Activated naive CD8-positive, alpha-beta T cell treated with anti-CD3 and anti-CD28 coated beads, Interleukin-2, amount 50 U/mL, for 24 hours (primary cell): ENCODE measurements at places on chromosomes 12 and 14.

DNA sequence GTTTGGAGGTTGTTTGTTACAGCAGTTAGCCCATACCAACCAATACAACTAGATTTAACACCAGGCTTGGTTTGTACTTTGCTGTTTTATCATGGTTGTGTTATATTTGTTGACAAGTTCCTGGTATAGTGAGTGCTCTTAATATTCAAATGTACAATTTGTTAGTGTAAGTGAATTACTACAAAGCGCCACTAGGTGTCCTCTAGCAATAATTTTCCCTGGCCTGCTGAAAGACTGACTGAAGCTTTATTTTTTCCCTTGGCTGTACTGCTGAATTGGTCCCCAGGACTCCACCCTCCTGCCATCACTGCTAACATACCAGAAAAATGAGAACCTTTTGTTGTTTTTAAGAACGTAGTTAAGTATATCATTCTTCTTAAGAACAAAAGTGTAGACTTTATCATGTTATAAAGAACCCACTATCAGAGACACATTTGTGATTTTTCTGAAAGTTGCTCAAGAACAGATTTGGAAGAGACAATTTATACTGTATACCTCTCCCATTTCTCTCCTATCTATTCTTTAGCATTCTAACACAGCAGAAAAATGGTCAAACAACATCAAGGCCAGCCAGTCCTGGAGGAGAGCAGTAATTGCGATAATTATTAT, 75.3 kb upstream of the FAR2 start:
- H3K27me3 ChIP-seq, result peaks cover 7% of the 10 kb centered on the region
- H3K27ac ChIP-seq, result no peak overlapping the region
- no peak overlapping the region for H3K4me3 ChIP-seq
- no peaks in the 10 kb centered on the region for H3K4me1 ChIP-seq

GRCh38 chr14:27528328-27528727, 930.5 kb upstream of the NOVA1 start:
- no peak for DNase-seq
- no peaks in the 10 kb centered on the region for H3K36me3 ChIP-seq
- H3K27ac ChIP-seq, result no peak overlapping the region
- no peaks in the 10 kb centered on the region for H3K4me1 ChIP-seq
- H3K4me3 ChIP-seq, result no peak overlapping the region

- DNase-seq, result peak; percentile 90
- peak within 1 kb of the TSS; percentile 83 for H3K4me3 ChIP-seq
- H3K4me1 ChIP-seq, result peaks cover 99% of the 10 kb centered on the region
- H3K27me3 ChIP-seq, result peaks cover 2% of the 10 kb centered on the region
- H3K27ac ChIP-seq, result peak within 1 kb of the TSS; percentile 98
- H3K36me3 ChIP-seq, result peaks cover 17% of the 10 kb centered on the region
Observed at GRCh38 chr14:100065111-100065871, at the start of gene EVL. EVL (plus strand) TSS chr14:100065422; CDS start chr14:100065501, 79 bp downstream.

- H3K36me3 ChIP-seq, result peaks cover 16% of the 10 kb centered on the region
- H3K27ac ChIP-seq, result no peak overlapping the region
- peak; percentile 59 for DNase-seq
- H3K4me1 ChIP-seq, result peaks cover 3% of the 10 kb centered on the region
- no peaks in the 10 kb centered on the region for H3K27me3 ChIP-seq
- H3K4me3 ChIP-seq, result no peak overlapping the region
Observed at GRCh38 chr12:56593909-56594621, 36.1 kb downstream of the BAZ2A start.
